ENCODE measurements at places on chromosomes 7 and 10.

- H3K4me1 ChIP-seq = no peaks in the 10 kb centered on the region
- no peaks in the 10 kb centered on the region for H3K27me3 ChIP-seq
- no peak overlapping the region for H3K27ac ChIP-seq
- no peak overlapping the region for H3K4me3 ChIP-seq
These were observed 32.1 kb upstream of the MDFIC start for GRCh38 chr7:114889646-114890285.

- no peaks in the 10 kb centered on the region for H3K27me3 ChIP-seq
- no peaks in the 10 kb centered on the region for H3K4me1 ChIP-seq
- no peaks in the 10 kb centered on the region for H3K36me3 ChIP-seq
- H3K4me3 ChIP-seq = no peak overlapping the region
- no peak for DNase-seq
These were observed 826.2 kb downstream of the KCNMA1 start for GRCh38 chr10:76811430-76811829.

- H3K4me3 ChIP-seq = no peak overlapping the region
- no peak for DNase-seq
- H3K4me1 ChIP-seq = no peaks in the 10 kb centered on the region
- no peak overlapping the region for H3K27ac ChIP-seq
These were observed 61.8 kb downstream of the EEPD1 start for GRCh38 chr7:36214608-36215456.

- no peak for DNase-seq
- no peaks in the 10 kb centered on the region for H3K27me3 ChIP-seq
- no peak overlapping the region for H3K4me3 ChIP-seq
These were observed 117.2 kb upstream of the ADO start for GRCh38 chr10:62687230-62687748.

GRCh38 chr10:121495719-121496118 is 102.5 kb downstream of the FGFR2 start:
- no peaks in the 10 kb centered on the region for H3K36me3 ChIP-seq
- no peaks in the 10 kb centered on the region for H3K27me3 ChIP-seq
- H3K27ac ChIP-seq = no peak overlapping the region
- H3K4me3 ChIP-seq = no peak overlapping the region
- no peak for DNase-seq

All from ascending aorta (tissue), 2 donors.